ENCODE measurements at places on chromosomes 1 and 21.

DNA sequence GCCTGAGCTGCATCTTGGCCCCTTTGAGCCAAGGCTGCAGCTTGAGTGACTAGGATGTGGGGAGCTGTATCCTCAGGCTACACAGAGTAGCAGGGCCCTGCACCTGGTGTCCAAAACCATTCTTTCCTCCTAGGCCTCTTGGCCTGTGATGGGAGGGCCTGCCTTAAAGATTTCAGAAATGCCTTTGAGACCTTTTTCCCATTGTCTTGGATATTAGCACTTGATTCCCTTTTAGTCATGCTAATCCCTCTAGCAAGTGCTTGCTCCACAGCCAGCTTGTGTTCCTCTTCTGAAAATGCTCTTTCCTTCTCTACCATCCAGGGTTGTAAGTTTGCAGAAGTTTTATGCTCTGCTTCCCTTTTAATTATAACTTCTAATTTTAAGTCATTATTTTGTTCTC, 21.7 kb upstream of the KIRREL1 start:
- no peak for DNase-seq

GRCh38 chr1:238777551-238777950, 608.8 kb upstream of the CHRM3 start:
- DNase-seq = no peak

- DNase-seq = peak; percentile 56
Observed at GRCh38 chr1:119081267-119081666, 59.2 kb downstream of the WARS2 start.

GRCh38 chr1:151858030-151858746, 4.7 kb upstream of the THEM5 start:
- peak; percentile 61 for DNase-seq

DNA sequence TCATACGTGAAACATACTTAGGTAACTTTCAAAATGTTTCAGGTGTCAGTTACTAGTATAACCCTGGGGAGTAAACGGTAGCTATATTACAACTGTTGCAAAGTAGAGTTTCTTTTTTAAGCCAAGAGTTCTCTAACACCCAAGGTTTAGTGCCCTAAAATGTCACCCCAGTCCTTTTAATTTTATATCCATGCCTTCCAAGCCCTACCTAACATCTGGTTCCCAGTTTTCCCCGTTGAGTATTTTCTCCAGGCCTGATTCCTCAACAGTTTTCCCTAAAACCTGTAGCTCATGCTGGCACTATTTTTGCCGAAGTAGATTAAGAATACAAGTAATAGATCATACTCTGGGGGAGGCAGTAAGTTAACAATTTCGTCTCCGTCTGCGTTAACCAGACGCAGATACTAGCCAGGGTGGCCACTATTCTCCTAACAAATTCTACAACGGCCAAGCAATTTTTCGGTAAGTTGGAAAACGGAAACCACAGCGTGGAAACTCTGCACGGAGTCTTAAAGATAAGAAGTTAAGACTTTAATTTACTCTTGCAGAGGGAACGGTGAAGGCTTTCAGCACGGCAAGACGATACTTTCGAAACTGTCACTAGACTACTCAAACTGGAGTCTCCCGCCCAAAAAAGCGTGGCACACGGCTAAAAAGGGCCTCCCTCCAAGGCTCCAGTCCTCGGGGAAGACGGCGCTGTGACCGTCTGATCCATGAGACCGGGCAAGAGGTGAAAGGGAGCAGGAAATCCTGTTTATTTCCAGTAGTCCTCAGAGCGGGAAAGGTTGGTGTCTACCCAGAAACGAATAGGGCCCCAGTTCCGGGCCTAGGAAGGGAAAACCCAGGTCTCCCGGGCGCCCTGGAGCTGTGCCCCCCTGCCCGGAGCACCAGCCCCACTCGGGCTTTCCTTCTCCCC, 945 bp downstream of the SRSF4 start:
- no peak for DNase-seq
